ENCODE measurements at places on chromosomes 7 and 10. TPM values are rescaled to one million over a fixed set of nuclear protein-coding genes. Genes with fewer than 3 reads are reported as not detected.
A peak's percentile ranks its signal among the peaks of the same experiment; 100 is the strongest.

The CYP51A1 gene
- total RNA-seq, result 36.2 TPM

The CFTR gene
- total RNA-seq, result not detected

The ADAMTS14 gene
- not detected for total RNA-seq

The CAV1 gene
- not detected for total RNA-seq

The PTPN20 gene
- not detected for total RNA-seq

The PYROXD2 gene
- 8.3 TPM for total RNA-seq

The MYO3A gene
- total RNA-seq, result not detected

The UFSP1 gene
- 3.7 TPM for total RNA-seq

The CASTOR2 gene
- 3.3 TPM for total RNA-seq

The ZNF425 gene
- 0.47 TPM for total RNA-seq

The TYW1 gene
- total RNA-seq, result 16.1 TPM

The AUTS2 gene
- total RNA-seq, result 15.2 TPM

The TLX1 gene
- not detected for total RNA-seq

The TMEM225B gene
- 1.2 TPM for total RNA-seq

GRCh38 chr7:151790095-151790829 is 86.7 kb downstream of the PRKAG2 start:
- no peaks in the 10 kb centered on the region for H3K36me3 ChIP-seq
- peaks cover 9% of the 10 kb centered on the region for H3K4me1 ChIP-seq
- no peak overlapping the region for H3K27ac ChIP-seq

GRCh38 chr10:62959553-62959952 is 143.4 kb upstream of the EGR2 start:
- no peaks in the 10 kb centered on the region for H3K4me1 ChIP-seq
- no peak overlapping the region for H3K27ac ChIP-seq
- no peak overlapping the region for H3K4me3 ChIP-seq
- H3K36me3 ChIP-seq, result no peaks in the 10 kb centered on the region
- no peak for DNase-seq
- peaks cover 9% of the 10 kb centered on the region for H3K27me3 ChIP-seq

DNA sequence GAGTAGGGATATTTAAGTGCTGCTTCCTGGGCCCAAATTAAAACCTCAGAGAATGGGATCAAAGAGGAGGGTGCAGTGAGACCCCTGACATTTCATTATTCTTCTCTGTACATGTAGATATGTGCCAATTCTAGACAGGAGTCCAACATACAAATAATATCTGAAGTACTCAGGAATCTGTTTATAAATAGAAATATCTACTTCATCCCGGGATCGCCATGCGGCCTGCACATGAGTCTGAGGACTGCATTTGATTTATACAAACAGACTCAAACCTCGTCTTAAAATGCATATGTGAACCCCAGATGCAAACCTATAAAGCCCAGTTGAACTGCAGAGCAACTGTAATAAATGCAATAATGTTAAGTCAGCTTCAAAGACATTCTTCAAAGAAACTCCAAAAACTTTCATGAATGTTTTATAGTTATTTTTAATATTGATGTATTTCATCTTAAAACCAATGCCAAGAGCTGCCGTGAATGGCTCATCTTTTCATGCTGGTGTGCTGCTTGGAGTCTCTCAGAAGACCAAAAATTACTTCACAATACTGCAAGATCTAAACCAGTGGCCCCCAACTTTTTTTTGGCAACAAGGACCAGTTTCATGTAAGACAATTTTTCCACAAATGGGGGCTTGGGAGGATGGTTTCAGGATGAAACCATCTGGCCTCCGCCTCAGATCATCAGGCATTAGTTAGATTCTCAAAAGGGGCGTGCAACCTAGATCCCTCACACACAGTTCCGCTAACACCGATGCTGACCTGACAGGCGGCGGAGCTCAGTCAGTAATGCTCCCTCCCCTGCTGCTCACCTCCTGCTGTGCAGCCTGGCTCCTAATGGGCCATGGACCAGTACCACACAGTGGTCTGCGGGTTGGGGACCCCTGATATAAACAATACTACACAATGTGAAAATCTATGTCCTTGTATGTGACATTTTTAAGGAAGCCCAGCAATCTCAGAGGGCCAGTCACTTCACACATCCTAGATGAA is 166.9 kb downstream of the PARD3 start:
- no peaks in the 10 kb centered on the region for H3K36me3 ChIP-seq
- H3K27ac ChIP-seq, result no peak overlapping the region
- H3K4me3 ChIP-seq, result no peak overlapping the region

DNA sequence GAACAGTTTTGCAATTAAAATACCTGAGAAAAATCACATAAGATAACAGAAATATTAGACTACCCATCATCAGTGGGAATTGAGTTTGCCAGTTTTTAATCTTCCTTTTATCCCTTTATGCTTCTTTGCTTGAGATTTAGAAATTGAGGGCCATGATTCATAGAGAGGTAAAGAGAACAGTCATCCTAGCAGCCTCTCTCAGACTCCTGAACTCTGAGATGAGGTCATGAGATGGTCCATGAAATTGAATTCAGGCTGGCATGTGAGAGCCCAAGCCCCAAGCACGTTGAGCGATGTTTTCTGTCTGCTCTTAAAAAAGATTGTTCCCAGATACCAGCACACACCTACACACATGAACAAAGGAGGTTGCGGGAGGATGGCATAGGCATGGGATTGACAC is 91.1 kb downstream of the CREB5 start:
- peaks cover 12% of the 10 kb centered on the region for H3K4me1 ChIP-seq
- DNase-seq, result no peak
- no peak overlapping the region for H3K4me3 ChIP-seq
- H3K27me3 ChIP-seq, result peaks cover 19% of the 10 kb centered on the region
- no peaks in the 10 kb centered on the region for H3K36me3 ChIP-seq
- no peak overlapping the region for H3K27ac ChIP-seq

GRCh38 chr10:30562787-30563186 is 66.8 kb downstream of the LYZL2 start:
- no peaks in the 10 kb centered on the region for H3K36me3 ChIP-seq
- H3K4me3 ChIP-seq, result no peak overlapping the region
- DNase-seq, result peak; percentile 53
- peaks cover 10% of the 10 kb centered on the region for H3K4me1 ChIP-seq
- H3K27ac ChIP-seq, result no peak overlapping the region

GRCh38 chr7:90568213-90568612 is 27.9 kb upstream of the CDK14 start:
- no peaks in the 10 kb centered on the region for H3K4me1 ChIP-seq
- no peaks in the 10 kb centered on the region for H3K27me3 ChIP-seq
- H3K27ac ChIP-seq, result no peak overlapping the region
- H3K4me3 ChIP-seq, result no peak overlapping the region
- H3K36me3 ChIP-seq, result no peaks in the 10 kb centered on the region

DNA sequence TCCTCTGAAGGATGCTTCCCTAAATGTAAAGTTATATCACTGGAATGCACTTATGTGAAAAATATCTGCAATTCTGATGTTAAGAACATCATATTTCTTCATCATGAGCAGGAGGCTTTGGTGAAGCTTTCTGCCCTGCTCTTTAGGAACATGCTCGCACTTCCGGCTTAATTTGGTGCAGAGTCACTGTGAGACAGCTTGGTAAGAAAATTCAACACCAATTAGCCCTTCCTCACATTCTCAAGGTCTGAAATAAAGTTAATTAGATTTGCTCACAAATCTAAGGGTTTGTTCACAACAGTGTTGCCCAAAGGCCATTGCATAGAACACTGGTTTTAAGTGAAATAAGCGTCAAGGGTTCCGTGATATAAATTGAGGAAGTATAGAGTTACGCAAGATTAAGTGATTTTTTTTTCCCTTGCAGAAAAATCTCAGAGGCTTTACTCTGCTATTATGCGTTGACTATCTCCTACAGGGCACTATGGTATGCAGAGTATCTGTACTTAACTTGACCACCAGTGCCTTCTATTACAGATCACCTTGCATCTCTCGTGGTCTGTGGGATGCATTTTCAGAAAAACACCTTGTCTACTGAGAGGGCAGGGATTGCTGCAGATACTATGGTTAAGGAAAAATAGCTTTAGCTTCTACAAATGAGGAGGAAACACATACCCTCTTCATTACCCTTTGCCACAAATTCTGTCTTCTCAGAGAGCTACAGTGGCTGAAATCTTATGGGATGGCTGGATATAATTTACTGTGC is 953.9 kb downstream of the TYW1 start:
- no peaks in the 10 kb centered on the region for H3K4me1 ChIP-seq
- DNase-seq, result no peak
- no peak overlapping the region for H3K4me3 ChIP-seq
- H3K27me3 ChIP-seq, result no peaks in the 10 kb centered on the region

GRCh38 chr7:13091974-13092707 is 404.7 kb downstream of the ARL4A start:
- H3K4me1 ChIP-seq, result no peaks in the 10 kb centered on the region
- DNase-seq, result no peak

DNA sequence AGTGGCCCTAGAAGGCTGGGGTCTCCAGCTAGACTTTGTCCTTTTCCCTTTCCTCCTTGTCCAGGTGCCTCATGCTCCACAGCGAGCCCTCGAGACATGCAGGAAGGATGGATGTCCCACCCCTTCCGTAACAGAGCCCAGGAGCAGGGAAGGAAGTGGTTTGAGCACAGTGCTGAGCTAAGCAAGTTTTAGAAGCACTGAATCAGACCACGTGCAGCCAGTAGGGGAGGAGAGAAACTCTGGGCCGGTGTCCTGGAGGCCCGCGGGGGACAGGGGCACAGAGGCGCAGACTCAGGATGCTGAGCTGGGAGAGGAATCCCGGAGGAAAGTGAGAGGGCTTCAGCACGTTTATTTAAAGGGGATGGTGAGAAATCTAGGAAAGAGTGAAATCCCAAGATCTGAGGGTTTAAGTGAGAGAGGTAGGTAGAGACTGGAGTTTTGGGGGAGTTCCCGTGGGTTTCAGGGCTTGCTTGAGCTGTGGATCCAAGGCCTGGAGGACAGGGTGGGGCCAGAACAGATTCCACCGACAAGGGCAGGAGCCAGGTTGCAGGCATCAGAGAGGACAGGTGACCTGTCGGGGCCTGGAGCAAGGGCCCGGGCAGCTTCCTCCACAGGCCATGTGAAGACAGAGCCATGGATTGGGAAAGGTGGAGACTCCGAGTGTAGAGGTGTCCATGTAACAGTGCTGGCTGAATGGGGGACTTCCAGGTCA is 4.4 kb upstream of the IRF5 start:
- peak overlapping the region; percentile 53 for H3K4me3 ChIP-seq
- H3K36me3 ChIP-seq, result peaks cover 2% of the 10 kb centered on the region
- DNase-seq, result peak; percentile 74
- peaks cover 25% of the 10 kb centered on the region for H3K4me1 ChIP-seq

- DNase-seq, result no peak
- no peak overlapping the region for H3K27ac ChIP-seq
- H3K4me3 ChIP-seq, result no peak overlapping the region
- H3K36me3 ChIP-seq, result no peaks in the 10 kb centered on the region
Observed at GRCh38 chr10:28254290-28254985, 48.4 kb downstream of the MPP7 start.

- no peak overlapping the region for H3K27ac ChIP-seq
- H3K4me3 ChIP-seq, result no peak overlapping the region
- no peak for DNase-seq
- peaks cover 3% of the 10 kb centered on the region for H3K27me3 ChIP-seq
- H3K4me1 ChIP-seq, result peaks cover 3% of the 10 kb centered on the region
- no peaks in the 10 kb centered on the region for H3K36me3 ChIP-seq
Observed at GRCh38 chr10:13956826-13957225, 370.1 kb downstream of the PRPF18 start.

- no peaks in the 10 kb centered on the region for H3K36me3 ChIP-seq
- no peaks in the 10 kb centered on the region for H3K27me3 ChIP-seq
- no peak overlapping the region for H3K4me3 ChIP-seq
- no peak overlapping the region for H3K27ac ChIP-seq
- peaks cover 3% of the 10 kb centered on the region for H3K4me1 ChIP-seq
Observed at GRCh38 chr10:131167036-131167860, 144.3 kb downstream of the TCERG1L start.

- H3K27ac ChIP-seq, result no peak overlapping the region
- H3K27me3 ChIP-seq, result no peaks in the 10 kb centered on the region
- no peak overlapping the region for H3K4me3 ChIP-seq
Observed at GRCh38 chr10:51171946-51172345, 97.7 kb downstream of the PRKG1 start.

GRCh38 chr7:48505466-48505865 is 334.2 kb downstream of the ABCA13 start:
- DNase-seq, result no peak
- no peaks in the 10 kb centered on the region for H3K27me3 ChIP-seq
- no peak overlapping the region for H3K27ac ChIP-seq
- H3K4me1 ChIP-seq, result no peaks in the 10 kb centered on the region
- H3K36me3 ChIP-seq, result no peaks in the 10 kb centered on the region

DNA sequence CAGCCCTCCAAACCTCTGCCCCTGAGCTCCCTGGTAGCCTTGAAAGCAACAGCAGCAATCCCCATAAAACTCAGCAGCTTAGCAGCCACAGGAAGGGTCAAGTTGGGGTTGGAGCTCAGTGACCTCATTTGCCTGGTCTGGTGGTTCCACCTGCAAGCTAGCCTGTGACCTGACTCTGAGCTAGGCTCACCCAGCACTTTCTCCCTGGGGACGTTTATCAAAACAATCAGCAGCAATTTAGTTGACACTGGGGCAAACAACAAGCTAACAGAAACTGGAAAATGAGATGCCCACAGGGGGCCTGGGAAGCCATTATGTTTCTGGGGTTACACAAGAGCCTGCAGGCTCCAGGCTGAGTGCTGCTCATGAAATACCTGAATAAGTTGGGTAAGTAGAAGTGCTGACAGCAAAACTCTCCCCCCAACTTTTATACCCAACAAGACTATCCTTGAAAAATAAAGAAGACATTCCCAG is 22.4 kb upstream of the CRYGN start:
- H3K4me1 ChIP-seq, result peaks cover 1% of the 10 kb centered on the region
- H3K4me3 ChIP-seq, result no peak overlapping the region
- peaks cover 48% of the 10 kb centered on the region for H3K36me3 ChIP-seq
- H3K27me3 ChIP-seq, result peaks cover 12% of the 10 kb centered on the region

- no peaks in the 10 kb centered on the region for H3K27me3 ChIP-seq
- H3K27ac ChIP-seq, result no peak overlapping the region
- H3K4me1 ChIP-seq, result peaks cover 18% of the 10 kb centered on the region
- H3K4me3 ChIP-seq, result no peak overlapping the region
- H3K36me3 ChIP-seq, result peaks cover 49% of the 10 kb centered on the region
Observed at GRCh38 chr10:113843972-113844485, 9.9 kb downstream of the DCLRE1A start.

GRCh38 chr10:82874671-82875070 is 999.7 kb downstream of the NRG3 start:
- no peaks in the 10 kb centered on the region for H3K27me3 ChIP-seq
- H3K36me3 ChIP-seq, result no peaks in the 10 kb centered on the region
- H3K27ac ChIP-seq, result no peak overlapping the region

GRCh38 chr7:907158-907980 is 31.0 kb downstream of the GET4 start:
- no peak overlapping the region for H3K27ac ChIP-seq
- H3K4me1 ChIP-seq, result peaks cover 11% of the 10 kb centered on the region
- H3K27me3 ChIP-seq, result no peaks in the 10 kb centered on the region

DNA sequence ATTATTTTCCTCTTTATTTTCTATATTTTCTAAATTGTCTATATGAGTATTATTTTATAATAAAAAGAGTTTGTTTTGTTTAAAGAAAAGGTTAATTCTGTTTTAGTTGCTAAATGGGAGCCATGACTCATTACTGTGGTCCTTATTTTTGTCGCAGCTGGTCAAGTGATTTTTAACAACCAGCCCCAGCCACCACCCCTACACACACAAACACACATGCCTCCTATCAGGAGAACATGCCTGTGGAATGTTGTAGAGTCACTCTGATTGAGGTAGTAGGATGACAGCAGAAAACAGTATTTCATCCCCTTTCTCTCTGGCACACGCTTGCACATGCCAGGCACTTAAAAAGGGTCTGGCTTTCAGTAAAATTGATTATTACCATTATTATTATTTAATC is 68.6 kb upstream of the GDF10 start:
- H3K27me3 ChIP-seq, result no peaks in the 10 kb centered on the region
- H3K4me1 ChIP-seq, result peaks cover 8% of the 10 kb centered on the region
- DNase-seq, result no peak
- no peak overlapping the region for H3K27ac ChIP-seq
- H3K4me3 ChIP-seq, result no peak overlapping the region
- no peaks in the 10 kb centered on the region for H3K36me3 ChIP-seq

- peaks cover 4% of the 10 kb centered on the region for H3K27me3 ChIP-seq
- no peaks in the 10 kb centered on the region for H3K36me3 ChIP-seq
Observed at GRCh38 chr7:36316319-36316718, 73.3 kb upstream of the ANLN start.

All from activated CD8-positive, alpha-beta T cell treated with anti-CD3 and anti-CD28 coated beads, Interleukin-2, amount 10 ng/mL, durations not matched to agents 7 days and 5 days (primary cell).